ENCODE measurements at places on chromosomes 7 and 10.

DNA sequence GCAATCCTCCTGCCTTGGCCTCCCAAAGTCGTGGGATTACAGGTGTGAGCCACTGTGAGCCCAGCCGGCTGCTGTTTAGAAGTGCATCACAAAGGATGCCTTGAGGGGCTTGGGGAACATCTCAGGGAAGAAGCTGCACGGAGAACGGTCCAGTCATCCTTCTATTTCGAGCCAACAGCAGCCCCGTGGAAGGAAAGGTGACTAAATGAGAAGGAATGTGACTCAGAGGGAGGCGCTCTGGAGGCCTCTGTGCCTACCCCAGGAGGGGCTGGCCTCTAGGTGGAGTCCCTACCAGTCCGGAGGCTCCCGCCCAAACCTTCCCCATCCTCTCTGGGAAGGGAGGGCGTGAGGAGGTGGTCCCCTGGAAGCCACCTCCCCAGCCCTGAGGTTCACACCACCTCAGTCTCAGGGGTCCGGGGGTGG is 76.2 kb downstream of the CTBP2 start:
- peak; percentile 96 for DNase-seq

DNA sequence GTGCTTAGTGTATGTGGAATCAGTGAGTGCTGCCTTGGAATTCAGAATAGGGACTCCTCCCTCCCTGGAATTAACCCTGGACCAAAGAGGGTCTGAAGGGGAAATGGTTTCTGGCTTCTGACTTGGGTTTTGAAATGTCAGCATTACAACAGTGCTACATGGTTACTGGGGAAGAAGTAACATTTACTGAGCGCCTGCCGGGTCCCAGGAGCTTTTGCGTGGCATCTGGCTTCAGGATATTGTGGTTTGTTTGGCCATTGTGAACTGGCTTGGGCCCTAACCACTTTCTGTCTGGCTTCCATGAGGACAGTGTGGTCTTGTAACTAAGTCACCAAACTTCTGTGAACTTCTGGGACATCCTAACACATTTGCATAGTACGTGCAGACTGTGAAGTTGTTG is 21.3 kb downstream of the TSPAN15 start:
- DNase-seq, result no peak

DNA sequence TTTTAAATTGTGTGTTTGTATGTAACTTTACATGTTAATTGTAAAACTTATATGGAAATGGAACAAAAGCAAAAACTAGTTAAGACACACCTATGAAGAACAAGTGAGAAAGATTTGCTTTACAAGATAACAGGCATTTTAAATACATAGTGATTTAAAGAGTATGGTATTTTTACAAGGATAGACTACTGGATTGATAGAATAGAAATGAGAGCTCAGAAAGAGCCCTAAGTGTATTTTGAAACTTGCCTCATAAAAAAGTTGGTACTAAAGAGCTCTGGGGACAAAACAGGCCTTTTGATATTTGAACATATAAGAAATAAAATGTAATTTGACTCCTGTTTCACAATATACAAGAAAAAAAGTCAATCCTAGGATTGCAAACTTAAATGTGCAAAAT is 928.4 kb downstream of the REEP3 start:
- DNase-seq, result no peak

GRCh38 chr7:134046594-134047128 is 80.5 kb upstream of the LRGUK start:
- no peak for DNase-seq

- DNase-seq, result no peak
Measured at GRCh38 chr10:131560166-131560565, 248.6 kb upstream of the TCERG1L start.

GRCh38 chr10:133458710-133459453 is 5.1 kb downstream of the SCART1 start:
- peak; percentile 8 for DNase-seq

DNA sequence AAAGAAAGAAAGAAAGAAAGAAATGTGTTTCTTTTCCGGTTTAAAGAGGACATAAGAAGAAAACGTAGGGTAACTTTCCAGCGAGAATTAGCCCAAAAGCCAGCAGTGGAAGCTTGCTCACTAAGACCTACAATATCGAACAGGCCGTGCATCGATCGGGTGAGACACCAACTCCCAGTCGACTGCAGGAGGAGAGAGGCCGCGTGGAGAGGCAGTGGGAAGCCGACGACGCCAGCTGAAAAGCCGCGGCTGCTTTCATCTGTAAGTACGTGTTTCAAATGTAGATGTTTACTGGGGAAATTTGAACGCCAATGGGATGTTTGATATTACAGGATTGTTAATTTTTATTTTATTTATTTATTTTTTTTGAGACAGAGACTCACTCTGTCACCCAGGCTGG is 28.6 kb upstream of the GIMAP8 start:
- no peak for DNase-seq

DNA sequence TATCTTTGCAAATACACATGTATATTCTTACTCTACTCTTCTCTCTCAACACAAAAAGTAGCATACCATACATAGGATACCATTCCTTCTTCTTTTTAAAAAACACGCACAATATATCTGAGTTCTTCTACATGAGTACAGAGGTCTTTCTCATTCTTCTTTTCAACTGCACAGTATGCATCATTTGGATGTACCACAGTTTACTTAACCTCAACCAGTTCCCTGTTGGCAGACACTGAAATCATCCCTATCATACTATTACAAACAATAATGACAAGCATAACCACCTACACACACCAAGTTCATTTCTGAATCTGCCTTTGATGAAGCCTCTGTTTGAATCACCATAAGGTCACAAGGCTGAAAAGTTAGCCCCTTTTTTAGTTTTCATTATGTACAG is 25.7 kb upstream of the GGCT start:
- no peak for DNase-seq

DNA sequence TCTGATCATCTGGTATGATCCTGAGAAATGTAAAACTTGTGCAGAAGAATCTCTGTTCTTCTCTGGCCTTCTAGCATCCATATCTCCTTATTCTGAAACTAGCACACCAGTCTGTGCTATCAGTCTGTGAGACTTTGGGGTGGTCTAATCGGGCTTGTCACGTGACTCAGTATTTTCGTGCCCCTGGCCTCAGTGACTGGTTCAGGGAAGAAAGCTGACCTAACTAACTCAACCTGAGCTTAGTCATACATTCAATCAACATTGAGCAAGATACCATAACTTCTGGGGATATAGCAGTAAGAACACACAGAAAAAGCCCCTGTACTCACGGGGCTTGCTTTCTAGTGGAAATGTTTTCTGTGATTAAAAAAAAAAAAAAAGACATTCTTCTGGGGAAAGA is 109.3 kb downstream of the DKK1 start:
- DNase-seq, result no peak

DNA sequence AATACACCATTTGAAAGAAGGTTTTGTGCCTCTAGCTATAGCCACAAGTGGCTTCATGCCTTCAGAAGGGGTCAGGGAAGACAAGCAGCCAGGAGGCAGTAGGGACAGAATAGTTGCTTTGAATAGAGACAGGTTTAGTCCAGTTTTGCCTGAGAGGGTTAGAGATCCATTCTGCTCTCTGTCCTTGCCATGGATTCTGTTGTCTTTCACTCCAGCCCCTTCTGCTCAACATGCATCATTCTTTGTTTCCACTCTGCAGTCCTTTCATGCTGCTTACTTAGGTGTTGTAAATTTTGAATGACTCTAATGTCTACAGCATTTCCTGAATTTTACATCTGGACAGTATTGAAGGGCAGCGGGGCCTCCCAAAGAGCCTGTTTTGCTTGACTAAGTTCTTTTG is 60.3 kb downstream of the CNTNAP2 start:
- DNase-seq, result no peak

- DNase-seq, result no peak
Measured at GRCh38 chr7:158651968-158652565, 52.5 kb downstream of the NCAPG2 start.

GRCh38 chr7:134623193-134623592 is 23.5 kb upstream of the BPGM start:
- DNase-seq, result no peak

DNA sequence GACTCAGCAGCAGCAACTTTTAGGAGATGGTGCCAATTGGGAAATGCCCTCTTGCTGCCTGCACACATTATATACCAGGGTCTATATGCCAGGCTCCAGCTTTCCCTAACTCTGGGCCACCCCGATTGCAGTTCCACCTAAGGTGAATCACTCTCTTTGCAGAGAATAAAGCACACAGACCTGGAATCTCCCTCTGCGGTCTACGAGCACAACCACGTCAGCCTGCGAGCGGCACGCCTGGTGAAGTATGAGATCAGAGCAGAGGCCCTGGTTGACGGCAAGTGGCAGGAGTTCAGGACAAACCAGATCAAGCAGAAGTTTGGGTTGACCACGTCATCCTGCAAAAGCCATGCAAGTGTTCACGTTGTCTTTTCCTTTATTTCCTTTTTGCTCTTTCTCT is 38.2 kb upstream of the PLEKHA1 start:
- no peak for DNase-seq

DNA sequence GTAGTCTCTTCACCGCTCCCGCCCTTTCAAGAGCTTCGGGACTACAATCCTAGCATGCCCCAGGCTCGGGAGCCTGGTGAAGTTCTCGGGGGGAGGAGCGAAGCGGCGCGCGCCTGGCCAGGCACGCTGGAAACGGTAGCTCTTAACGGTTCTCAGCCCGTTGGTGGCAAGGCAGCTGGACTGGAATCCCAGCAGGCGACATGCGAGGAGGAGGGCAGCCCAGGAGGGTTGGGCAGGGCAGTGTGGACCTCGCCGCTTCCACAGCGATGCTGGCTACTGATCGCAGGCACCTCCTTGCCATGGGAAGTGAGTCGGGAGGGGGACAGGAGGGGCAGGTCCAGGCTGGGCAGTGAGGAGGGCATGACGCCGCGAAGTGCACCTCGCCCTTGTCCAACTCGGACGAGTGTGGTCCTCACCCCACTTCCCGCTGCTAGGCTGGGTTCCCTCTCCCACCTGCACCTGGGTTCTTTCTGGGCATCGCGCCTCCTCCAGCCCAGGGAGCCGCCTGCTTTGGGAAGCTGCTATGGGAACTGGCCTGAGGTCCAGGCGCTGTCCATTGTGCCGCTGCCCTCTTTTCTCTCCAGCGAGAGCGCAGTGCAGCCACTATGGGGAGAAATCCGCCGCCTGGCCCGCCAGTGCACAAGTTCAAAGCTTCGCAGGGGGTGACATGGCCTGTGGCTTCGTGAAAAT is 367.8 kb upstream of the NUPR2 start:
- no peak for DNase-seq

- no peak for DNase-seq
Measured at GRCh38 chr10:19168584-19168983, 120.0 kb downstream of the MALRD1 start.

DNA sequence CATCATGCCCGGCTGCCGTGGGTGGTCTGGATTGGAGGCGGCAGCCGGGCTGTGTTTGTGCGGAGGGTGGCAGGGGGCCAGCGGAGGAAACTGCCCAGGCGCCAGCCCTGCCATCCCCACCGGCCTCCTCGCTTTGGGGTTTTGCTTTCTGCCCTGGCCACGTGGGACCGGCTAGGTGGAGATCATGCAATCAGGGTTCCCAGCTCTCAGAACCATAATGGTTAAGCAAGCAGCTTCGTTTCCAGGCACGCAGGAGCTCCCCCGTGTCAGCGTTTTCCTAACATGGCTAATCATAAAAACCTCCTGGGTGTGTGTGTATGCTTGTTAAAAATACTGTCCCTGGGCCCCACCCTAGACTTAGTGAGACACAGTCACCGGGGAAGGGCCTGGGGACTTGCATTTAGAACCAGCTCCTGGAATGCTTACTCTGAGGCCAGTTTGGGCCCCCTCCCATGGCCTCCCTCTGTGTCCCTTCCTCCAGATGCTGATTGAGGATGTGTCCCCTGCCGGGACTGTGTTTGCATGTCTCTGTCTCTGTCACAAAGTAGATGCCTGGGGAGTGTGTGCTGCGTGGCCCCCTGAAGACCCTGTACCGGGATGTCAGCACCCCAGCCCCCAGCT is 119.3 kb downstream of the CUX1 start:
- DNase-seq, result peak; percentile 39

DNA sequence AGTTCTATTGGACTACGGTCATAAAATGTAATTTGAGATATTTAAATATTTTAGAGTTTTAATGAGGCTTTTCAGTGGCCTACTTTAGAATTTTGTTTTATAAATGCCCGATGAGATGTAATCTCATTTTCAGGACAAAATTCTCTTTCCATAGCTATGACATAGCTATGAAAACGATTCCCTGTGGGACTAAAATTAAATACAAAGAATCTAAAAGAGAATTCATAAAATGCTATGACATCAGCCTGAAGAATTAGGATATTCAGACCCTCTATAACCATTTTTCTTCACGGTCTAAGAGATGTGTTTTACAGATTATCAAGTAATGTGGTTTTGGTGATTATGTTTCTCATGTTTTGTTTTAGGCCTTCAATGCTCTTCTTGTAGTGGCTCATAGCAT is 48.2 kb upstream of the ODAD2 start:
- no peak for DNase-seq

GRCh38 chr7:74029991-74030415 is 2.0 kb downstream of the ELN start:
- no peak for DNase-seq

DNA sequence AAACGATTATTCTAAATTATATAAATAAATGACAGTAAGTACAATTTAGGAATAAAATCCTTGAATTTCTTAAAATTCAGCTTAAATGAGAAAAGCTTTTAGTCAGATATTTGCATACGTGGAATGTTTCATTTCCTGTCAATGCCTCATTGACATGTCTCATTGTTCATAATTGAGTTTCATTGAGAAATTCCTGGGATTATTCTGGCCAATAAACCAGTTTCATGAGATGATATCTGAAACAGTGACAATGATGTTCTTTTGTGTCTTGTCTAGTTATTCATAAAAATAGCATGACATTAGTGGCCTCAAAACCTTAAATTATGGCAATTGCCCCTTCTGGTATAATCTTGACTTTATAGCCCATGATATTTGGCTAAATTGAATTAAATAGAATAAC is 95.8 kb downstream of the DKK1 start:
- no peak for DNase-seq

GRCh38 chr10:30917789-30918188 is 113.9 kb downstream of the ZNF438 start:
- DNase-seq, result no peak

- DNase-seq, result peak; percentile 50
Measured at GRCh38 chr7:87574630-87575029, 26.1 kb downstream of the ABCB1 start.

GRCh38 chr10:77165445-77166208 is 472.0 kb downstream of the KCNMA1 start:
- DNase-seq, result peak; percentile 79

- peak; percentile 73 for DNase-seq
Measured at GRCh38 chr10:69644658-69645295, 14.7 kb downstream of the FAM241B start.

GRCh38 chr7:94391726-94392392 is 2.8 kb upstream of the COL1A2 start:
- DNase-seq, result peak; percentile 8
